ENCODE measurements at places on chromosomes 2 and 18.

DNA sequence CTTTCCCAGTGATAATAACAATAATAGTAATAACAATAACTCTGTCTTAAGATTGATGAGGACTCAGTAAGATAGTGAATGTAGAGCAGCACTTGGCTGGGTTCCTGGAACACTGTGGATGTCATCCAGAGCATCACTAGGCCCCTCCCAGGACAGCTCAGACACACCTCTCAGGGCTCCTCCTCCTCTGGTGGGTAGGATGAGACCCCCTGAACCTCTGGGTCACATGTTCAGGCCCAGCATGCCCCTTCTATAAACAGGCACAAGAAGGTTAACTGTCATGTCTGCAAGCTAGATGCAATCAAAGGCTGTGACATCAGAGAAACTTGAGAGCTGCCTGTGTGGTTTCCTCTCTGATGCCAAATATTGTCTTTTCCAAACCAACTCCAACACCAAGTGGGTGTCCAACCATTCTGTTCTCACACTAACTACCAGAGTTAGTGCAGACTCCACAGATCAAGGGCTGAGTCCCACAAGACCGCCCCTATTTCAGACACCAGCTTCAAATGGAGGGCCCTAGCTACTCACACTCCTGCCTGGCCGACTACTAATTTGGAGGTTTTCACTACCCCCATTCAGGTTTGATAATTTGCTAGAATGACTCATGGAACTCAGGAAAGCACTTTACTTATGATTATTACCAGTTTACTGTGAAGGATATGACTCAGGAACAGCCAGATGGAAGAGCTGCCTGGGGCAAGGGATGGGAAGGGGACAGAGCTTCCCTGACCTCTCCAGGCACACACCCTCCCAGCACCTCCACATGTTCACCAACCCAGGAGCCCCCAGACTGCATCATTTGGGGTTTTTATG lies 46.4 kb upstream of the BZW1 start:
- peak; percentile 45 for DNase-seq

DNA sequence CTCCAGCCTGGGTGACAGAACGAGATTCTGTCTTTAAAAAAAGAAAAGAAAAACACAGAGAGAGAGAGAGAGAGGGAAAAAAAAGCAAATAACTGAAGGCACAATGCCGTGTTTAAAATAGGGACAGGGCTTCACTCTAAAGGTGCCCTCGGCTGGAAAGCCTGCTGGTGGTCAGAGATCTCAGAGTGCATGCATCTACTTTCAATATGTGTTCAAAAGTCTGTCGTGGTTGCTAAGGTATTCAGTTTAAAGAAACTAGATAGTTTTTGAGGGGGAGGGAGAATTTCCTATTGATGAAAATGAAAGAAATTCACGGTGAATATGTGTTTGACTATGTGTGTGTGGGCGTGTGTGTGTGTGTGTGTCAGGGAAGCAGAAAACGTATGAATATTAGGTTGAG lies 11.0 kb upstream of the CBLN2 start:
- no peak for DNase-seq

DNA sequence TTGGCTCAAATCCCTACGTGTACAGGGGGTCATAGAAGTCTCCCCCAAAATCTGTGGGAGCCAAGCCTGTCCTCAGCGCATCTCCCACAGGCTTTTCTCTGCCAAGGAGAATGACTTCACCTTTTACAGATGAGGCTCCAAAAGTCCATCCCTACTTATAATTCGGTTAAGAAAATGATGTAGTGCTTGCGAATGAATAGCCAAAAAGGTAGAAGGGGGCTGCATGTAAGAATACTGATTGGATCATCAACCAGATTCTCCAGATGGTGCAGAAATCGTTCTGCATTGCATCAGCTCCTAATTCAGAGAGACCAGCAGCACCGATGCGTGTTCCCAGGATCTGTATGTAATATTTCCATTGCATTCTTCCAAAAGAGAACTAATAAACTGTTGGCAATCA lies 91.9 kb downstream of the EPHA4 start:
- DNase-seq: no peak

GRCh38 chr2:208529796-208530195 lies 123.2 kb downstream of the PTH2R start:
- DNase-seq: no peak

- no peak for DNase-seq
These were observed 4.9 kb downstream of the KIF1A start for GRCh38 chr2:240814946-240815760.

GRCh38 chr2:197307933-197308521 lies 2.6 kb downstream of the ANKRD44 start:
- DNase-seq: no peak

DNA sequence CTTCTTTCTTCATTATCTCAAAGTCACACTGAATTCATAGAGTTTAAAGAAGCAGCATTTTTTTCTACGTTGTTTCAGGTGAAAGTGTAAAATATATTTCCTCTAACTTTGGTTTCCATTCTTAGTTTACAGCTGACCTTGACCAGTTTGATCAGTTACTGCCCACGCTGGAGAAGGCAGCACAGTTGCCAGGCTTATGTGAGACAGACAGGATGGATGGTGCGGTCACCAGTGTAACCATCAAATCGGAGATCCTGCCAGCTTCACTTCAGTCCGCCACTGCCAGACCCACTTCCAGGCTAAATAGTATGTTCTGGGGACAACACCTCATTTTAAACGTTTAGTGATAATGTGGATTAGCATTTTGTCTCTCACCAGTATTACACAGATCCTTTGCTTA lies 82.4 kb downstream of the PTRHD1 start:
- DNase-seq: no peak

DNA sequence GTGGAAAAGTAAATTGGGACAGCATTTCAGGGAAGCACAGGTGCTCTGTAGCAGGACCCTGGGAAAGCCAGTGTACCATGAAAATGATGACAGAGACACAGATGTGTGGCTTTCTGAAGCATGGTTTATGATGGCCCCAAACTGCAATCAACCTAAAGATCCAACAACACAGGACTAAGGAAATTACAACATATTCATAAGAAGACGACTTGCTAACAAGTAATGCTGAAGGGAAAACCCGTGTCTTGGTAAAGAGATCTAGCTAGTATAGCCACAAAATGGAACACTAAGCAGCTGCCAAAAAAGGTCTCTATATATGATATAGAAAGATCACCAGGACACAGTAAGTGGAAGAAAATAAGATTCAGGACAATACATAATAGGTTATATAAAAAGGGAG lies 53.2 kb downstream of the UXS1 start:
- no peak for DNase-seq

GRCh38 chr2:218296847-218297246 lies 4.5 kb upstream of the TMBIM1 start:
- no peak for DNase-seq

DNA sequence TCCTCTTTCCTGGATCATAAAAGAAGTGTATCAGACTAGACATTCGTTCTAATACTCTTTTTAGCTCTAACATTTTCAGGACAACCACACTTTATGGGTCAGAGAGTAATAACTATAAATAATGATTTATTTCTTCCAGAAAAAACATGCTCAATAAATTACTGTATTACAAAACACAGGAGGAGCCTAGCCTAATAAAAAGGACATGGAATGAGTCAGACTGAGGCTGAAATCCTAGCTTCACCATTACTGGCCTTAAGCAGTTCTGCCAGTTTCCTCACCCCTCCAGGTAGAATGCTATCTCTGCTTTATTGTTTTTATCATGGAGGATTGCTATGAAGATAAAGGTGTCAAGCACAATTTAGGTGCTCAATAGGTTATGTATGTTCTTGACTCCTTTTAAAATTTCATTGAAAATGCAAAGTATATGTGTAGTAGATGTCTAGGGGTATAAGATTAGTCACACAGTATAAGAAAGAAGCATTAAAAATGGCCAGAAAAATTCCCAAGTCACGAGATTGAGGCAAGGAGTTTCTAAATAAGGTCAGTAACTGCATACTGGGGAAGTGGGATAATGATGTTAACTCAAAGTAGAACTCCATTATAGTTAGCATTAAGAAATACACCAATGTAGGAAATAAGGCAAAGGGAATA lies 105.5 kb upstream of the NEUROD1 start:
- no peak for DNase-seq

DNA sequence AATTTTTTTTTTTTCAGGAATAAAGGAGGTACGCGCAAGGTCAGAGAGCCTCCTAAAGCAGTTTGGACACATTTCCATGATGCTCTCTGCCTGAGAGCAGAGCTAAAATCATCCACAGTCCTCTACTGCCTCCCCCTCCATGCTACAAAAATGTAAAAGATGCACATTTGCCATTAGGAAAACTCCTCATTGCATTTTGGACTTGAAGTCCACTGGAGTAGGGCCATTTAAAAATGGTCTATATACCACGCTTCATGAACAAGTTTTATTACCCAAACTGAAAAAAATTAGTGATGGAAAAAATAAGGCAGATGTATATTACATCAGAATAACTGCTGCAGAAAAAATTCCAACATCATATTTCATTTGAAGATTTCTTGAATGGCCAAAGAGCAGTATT lies 256.0 kb downstream of the AFF3 start:
- DNase-seq: no peak

DNA sequence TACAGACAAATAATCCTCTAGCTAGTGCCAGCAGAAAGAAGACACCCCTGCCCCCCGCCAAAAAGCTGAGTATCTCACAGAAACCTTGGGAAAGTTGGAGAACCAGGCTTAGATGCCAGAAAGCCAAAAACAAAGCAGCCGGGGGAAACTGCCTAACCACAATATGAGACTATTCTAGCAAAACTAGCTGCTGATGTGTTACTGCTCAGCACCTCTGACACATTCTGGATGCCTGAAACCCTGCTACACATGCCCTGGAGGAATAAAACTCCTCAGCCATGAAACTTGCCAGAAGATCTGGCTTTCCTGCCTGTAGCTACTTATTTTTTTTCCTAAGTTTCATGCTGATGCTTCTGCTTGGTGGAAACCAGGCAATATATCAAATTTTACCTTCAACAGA lies 122.7 kb upstream of the GCFC2 start:
- DNase-seq: no peak

GRCh38 chr2:178943745-178944144 lies 106.2 kb downstream of the CCDC141 start:
- DNase-seq: no peak

DNA sequence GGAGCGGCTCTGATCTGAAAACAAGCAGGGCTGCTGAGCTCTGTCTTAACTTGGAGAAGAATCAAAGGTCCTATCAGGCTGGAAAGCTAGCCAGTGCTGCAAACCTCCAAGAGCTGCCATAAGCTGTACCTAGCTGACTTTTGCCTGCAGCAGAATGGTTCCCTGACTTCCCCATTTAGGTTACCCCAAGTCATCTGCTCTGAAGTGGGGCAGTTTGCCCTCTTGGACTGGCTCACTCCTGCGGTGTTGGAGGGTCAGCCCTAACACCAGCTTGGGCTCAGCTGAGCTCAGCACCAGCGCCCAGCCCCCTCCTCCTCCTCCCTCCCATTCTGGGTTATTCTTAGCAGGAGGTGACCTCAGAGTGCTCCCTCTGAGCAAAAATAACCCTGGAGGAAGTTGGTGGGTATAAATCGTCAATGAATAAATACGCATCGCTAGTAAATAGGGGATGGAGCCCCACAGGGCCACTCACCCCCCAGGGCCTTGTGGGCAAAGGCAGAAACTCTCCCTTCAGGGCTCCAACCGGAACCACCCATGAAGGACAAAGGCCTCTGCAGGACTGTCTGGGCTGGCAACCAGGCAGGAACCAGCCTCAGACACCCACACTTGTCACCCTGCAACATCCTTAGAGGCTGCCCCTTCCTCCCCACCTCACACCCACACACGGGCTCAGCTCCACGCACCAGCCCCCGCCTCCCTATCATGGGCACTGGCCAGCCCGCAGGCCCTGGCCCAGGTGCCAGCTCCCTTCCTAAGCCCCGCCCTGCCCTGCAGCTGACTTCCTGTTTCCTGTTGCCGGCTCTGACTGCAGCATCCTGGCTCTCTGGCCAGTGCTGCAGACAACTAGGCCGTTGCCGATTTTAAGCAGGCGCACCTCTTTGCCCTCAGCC lies 46.9 kb downstream of the DNMT3A start:
- DNase-seq: peak; percentile 62

DNA sequence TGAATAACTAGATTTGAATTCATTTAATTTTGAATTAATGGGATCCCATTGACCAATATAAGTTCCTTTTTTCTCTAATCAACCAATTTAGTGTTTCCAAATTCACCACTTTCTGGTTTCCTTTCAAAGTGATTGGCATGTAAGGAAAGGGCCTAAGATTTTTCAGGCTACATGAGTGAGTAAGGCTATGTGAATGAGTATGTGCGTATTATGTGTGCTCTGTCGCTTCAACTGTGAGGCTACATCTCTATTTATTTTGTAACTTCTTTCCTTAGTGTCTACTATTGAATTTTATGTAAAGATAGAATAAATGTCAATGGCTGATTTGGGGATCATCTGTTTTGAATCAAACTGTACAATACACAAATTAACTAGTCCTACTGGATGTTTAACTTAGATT lies 110.6 kb downstream of the ABCA12 start:
- no peak for DNase-seq

DNA sequence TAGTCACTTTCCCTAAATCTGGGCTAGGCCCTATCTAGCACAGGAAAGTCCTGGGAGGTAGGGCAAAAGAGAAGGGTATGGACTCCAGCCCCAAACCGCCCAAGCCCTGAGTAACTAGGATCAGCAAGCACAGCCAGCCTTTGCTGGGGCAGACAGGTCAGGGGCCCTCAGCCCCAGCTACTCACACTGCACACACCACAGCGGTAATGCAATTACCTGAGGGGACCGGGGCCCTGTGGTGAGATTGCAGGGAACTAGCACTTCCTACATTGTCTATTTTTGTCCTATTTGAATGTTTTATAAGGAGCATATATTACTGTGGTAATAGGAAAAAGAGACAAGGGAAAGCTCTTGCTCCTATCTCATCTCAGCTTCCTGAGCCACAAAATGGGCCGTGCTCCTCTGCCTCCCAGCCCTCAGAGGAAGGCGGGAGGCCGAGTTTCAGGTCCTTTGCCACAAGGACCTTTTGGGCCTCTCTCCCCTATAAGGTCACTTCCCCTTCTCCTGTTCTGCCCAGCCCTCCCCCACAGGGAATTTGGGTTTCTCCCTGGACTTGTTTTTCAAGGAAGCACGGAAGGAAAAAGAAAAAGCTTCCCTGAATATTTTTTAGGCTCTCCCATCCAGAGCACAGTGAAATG lies 20.5 kb downstream of the RAB11FIP5 start:
- no peak for DNase-seq

GRCh38 chr2:219253753-219254589 lies at the start of gene TUBA4A:
Gene TUBA4A (minus strand): TSS chr2:219253918. CDS start chr2:219253858, 60 bp downstream.
- peak; percentile 86 for DNase-seq

DNA sequence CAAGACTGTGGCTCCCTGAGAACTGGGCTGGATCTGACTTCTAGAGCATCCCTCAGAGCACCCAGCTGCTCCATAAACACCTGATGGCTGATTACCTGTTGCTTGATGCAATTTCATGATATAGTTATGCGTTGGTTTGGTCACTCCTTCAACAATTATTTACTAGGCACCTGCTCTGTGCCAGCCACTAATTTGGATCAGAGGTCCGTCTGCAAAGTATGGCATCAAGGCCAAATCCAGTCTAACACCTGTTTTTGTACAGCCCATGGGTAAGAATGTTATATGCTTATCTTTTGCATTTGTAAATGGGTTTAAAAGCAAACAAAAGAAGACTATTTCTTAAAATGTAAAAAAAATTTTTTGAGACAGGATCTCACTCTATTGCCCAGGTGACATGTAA lies 348.2 kb downstream of the ALK start:
- no peak for DNase-seq

GRCh38 chr2:20526160-20526559 lies 79.3 kb downstream of the RHOB start:
- no peak for DNase-seq

GRCh38 chr2:2709431-2709770 lies 378.3 kb upstream of the MYT1L start:
- DNase-seq: no peak

All from activated T-cell treated with anti-CD3 and anti-CD28 coated beads for 24 hours (primary cell).